KBM-7 (cell line): ENCODE measurements at places on chromosomes 1 and 21.

- no peak for DNase-seq
These were observed 5.5 kb upstream of the JUN start for GRCh38 chr1:58789322-58789856.

GRCh38 chr1:167121375-167122120, 27.7 kb downstream of the STYXL2 start:
- DNase-seq: no peak

DNA sequence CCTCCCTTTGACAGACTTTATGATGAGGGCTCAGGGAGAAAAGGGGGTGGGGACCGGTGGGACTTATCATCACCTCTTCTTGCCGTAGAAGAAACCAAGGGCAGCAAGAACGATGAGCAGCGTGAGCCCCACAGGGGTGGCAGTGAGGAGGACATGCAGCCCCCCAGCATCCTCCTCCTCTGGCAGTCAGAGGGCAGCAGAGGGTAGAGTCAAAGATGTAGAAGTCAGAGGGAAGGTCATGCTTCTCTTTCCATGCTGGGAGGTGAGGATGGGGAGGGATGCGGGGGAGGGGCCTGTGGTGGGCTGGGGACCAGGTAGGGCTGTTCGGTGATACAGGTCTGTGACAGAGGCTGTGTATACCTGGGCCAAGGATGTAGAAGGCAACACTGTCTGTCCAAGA, 14.8 kb downstream of the INSRR start:
- DNase-seq: no peak

DNA sequence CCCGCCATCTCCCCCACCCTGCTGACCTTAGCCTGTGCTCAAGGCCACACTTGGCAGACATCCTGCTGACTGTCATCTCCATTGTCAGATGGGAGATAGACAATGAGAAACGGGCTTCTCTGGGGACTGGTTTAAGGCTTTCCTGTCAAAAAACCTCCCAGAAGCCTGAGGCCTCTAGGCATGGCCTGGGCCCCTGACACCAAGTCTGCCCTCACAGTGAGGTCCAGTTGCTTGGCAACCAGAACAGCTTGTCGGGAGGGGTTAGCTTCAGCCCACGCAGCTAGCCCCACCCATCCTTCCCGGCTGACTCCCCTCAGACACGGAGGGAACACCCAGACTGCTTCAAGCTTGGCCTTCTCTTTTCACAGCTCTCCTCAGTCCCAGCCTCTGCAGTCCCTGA, 11.0 kb downstream of the PLEKHA6 start:
- no peak for DNase-seq

DNA sequence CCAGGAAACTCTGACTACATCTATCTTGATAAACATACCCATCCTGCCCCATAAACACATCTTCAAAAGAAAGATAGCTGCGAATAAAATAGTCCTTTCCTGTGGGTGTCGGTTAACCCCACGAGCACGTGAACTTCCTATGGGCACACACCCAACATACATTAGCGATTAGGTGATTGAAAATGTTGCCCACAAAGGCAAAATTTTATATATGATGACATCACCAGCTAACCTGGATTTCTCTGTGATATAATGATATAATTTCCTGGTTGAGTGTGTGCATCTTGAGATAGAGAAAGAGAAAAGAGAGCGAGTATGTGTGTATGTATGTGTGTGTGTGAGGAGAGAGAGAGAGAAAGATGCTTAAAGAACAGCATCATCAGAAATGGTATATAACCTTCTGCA, 296.1 kb downstream of the PTPRC start:
- peak; percentile 82 for DNase-seq

GRCh38 chr1:34113362-34113761, 51.7 kb downstream of the CSMD2 start:
- peak; percentile 2 for DNase-seq
